ENCODE measurements at places on chromosomes 12 and 14.

- DNase-seq = no peak
These were observed 6.4 kb downstream of the TMEM121 start for GRCh38 chr14:105532735-105533141.

DNA sequence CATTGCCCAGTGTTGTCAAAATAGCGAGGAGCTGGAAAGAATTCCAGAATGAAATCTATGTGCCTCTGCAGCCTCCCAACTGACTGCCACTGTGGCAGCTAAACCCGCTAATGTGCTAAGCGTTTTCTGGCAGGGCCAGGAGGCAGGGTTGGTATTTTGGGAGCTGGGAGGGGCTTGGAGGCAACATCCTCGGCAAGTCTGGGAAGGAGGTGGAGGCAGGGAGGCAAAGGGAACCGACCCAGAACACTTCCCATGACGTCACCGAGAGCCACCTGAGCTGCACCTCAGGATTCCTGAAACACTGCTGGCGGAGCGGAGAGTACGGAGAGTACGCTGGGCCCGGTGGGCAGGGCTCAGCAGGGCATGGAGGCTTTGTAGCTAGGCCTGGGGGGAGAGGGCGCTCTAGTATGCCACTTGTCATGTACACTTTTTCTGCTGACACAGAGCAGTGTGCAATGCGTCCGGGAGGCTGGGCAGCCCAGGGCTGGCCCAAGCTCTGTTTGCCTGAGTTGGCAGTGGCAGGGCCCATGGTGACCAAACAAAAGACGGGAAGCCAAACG lies 81.5 kb downstream of the DPF3 start:
- peak; percentile 9 for DNase-seq

DNA sequence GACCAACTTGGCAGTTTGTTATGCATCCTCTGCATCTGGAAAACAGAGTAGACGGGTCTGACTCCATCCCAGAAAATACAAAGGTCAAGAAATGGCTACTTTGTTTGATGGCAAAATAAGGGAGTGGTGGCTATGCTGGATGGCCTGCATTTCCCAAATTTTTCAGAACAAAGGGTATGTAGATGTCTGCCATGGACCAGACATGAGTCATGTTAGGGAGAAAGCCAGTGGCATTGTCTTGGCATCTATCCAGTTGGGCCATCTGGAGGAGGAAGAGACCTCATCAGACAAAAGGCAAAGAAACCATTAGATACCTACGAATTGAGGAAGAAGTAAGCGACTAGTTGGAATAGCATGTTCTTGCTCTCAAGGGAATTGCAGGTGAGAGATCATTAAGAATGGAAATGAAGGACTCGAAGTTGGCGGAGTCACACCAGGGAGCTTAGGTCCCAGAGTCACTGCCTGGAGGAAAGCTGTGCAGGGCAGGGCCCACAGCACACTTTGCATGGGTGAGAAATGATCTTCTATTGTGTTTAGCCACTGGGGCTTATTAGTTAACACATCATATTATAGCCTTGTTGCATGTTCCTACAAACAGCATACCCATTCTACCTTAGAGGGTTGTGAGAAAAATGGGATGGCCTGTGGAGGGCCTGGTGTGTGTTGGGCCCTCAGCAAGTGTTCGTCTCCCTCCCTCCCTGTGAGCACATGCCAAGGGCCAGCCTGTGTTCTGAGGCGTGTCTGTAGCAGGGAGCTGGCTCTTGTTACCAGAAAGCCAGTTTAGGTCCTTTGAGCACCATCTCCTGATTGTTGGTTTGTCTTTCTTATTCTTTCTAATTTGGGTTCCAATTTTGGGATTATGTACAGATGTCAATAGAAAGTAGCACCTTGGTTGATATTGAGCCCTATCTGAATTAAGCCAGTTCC lies 119.4 kb downstream of the KTN1 start:
- peak; percentile 72 for DNase-seq

- peak; percentile 68 for DNase-seq
These were observed 331.2 kb downstream of the SLC16A7 start for GRCh38 chr12:59927032-59927431.

DNA sequence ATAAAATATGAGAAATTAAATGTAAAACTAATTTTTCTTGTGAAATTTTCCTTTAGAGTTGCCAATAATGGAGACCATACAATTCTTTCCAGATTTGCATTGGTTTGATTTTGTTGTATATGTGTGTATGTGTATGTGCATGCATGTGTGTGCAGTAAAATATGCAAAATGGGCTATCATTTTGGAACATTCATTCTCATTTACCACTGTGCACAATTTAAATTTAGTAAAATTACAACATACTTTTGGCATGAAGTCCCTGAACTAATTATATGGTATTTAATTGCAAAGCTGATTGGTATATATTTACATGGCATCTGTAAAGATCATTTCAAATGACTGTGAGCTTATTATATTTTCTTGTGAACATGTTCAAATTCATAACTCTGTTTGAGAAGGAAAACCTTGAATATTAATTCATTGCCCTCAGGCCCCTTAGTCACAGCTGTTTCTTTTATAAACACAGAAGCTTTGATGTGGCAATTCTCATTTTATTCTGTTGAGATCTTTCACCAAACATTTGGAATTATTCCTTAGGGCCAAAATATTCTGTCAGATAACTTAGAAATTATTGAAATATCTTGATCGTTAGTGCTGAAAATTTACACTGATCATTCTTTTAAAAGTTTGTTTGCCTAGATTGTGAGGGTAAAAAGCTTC lies 17.6 kb downstream of the KERA start:
- no peak for DNase-seq

GRCh38 chr12:48351022-48351708 lies 446 bp upstream of the ZNF641 start:
- peak; percentile 69 for DNase-seq

GRCh38 chr12:116233669-116234068 lies 43.8 kb downstream of the MED13L start:
- DNase-seq = no peak

- DNase-seq = no peak
These were observed 271.1 kb downstream of the RERGL start for GRCh38 chr12:17818931-17819330.

DNA sequence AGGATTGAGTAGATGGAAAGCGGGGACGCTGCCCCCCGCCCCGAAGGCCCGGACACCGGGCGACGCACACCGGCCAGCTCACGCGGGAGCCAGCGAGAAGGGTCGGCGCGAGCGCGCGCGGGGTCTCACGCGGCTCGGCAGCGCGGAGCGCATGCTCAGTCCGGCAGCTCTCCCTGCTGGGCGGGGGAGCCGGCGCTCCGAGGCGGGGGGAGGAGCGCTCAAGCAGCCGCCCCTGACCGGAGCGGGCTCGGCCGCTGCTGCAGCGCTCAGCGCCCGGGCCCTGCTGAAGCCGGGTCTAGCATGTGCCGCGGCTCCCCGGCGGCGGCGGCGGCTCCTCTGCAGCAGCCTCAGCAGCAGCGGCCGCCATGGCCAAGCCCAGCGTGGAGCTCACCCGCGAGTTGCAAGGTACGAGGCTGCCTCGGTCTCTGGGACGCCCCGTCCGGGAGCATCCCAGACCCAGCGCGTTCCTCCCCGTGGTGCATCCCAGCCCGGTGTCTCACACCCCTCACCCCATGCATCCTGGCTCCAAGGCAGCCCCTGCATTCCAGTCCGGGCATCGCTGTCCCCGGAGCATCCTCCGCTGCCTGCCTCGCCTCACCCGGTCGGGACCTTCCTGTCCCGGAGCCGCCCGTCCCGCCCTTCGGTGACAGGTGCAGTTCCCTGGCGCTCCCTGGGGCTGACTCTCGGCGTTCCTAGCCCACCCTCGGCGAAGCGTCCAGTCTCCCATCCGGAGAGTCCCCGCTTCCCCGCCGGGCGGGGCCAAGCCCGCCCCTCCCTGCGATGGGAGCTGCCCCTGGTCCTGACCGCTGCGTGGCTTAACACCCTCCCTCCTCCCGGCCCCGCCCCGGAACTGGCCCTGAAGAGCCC lies at the start of gene CARMIL3:
Gene CARMIL3 (plus strand): TSS at position 221 of the 867 bp plus-strand sequence. CDS start 145 bp downstream, at position 366.
- DNase-seq = peak; percentile 30

DNA sequence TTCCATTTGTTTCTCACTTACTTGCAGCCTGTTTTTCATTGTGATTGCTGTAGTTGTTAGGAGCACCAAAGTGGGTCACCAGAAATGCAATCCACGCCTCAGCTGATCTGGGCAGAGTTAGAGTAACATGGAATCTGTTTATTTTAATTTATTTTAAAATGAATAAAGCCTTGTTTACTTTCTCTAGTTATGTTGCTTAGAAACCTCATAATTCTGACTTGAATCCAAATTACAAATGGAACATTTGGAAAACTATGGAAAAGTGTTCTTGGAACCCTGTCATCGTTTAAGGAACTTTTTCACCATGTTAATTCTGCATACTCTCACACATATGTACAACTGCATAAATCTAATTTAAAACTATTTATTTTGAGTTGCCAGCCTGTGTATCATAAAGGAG lies 92.2 kb upstream of the DAAM1 start:
- DNase-seq = no peak

- peak; percentile 76 for DNase-seq
These were observed 289.1 kb downstream of the CACNA1C start for GRCh38 chr12:2341871-2342270.

DNA sequence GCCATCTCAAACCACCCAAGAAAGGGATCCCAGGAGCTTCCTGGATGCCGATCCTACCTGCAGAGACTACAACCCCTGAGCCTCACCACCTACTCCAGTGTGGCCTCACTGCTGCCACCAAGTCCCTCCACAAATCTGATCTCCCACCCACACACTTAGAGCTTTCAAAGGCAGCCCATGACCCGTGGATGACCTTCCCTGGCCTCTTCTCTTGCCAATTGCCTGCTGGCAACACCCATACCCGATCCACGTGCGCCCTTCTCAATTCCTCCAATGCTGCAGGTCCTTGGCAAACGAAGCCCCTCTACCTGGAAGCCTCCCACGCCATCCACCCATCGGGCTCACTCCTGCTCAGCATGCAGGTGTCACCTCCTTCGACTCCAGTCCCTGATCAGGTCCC lies 30.7 kb downstream of the HVCN1 start:
- no peak for DNase-seq

DNA sequence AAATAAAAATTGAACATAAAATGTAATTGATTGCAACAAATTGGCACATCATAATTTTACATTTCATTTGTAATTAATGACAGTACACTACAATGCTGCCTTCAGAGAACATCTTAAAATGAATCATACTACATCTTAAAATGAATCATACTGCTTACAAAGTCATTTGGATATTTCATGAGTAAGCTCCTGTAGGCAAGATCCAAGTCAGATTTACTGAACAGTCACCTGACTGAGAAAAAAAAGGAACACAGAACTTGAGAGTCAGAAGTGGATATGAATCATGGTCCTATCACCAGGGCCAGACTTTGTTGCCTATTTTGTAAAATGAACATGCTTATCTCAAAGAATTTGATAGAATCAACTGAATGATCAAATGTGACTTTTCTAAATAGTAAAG lies 32.7 kb upstream of the FBLN5 start:
- DNase-seq = peak; percentile 93

DNA sequence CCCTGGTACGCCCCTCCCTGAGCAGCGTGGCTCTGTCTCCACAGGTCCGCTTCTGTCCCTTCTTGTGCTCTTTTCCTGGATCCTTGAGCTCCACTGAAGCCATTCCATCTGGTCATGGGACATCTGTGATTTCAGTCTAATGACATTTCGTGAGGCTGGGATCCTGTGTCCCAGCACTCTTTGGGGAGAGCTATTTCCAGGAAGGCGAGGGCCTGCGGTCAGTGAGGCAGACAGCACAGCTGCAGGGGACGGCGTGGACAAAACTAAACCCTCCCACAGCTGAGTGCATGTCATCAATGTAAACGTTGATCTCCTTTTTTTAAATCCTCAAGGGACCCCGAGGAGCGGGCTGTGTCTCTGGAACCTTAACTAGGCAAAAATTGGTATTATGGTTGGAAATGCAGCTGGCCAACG lies 127.7 kb downstream of the DACT1 start:
- DNase-seq = no peak

GRCh38 chr12:66111605-66112004 lies 18.9 kb downstream of the LLPH start:
- no peak for DNase-seq

GRCh38 chr12:18570543-18570942 lies 167.3 kb downstream of the PLCZ1 start:
- DNase-seq = no peak

DNA sequence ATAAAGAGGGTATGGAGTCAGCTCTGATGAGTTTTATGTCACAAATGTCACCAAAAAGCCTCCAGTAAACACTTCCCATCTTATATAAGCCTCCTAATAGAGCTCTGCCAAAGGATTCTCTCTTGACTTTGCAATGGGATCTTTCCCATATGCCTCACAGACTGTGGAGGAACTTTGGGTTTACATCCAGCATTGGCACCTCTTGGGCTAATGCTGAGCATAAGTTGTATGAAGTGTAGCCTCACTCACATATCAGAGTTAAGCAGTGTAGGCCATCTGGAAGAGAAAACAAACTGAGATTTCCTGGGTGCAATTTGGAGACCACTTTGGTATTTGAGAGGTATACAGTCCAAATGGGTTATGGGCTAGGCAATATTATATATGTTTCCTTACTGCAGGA lies 24.9 kb downstream of the EGLN3 start:
- no peak for DNase-seq

DNA sequence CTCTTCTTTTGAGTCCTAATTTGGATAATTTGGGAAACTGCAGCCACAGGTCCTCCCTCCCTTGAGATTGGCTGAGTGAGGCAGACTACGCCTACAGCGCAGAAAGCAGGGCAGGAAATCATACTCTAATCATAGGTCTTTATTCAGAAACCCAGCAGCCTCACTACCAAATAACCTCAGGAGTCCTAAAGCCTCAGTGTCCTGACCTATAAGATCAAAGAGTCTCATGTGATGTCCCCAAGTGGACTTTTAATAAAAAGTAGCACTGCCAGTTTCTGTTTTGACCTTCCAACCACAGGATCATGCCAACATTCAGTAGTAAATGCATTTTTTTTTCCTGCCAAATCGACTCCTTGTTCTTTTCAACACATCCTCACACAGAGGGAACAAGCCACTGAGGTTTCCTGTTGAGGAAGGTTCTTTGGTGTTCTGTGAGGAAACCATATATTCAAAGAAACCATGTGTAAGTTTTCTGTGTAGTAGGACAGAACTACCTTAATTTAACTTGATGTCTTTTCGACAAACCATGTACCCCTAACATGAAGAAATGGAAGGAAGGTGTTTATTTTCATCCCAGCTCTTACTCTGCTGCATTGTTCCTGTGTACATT lies 72.2 kb downstream of the VCPKMT start:
- DNase-seq = no peak

DNA sequence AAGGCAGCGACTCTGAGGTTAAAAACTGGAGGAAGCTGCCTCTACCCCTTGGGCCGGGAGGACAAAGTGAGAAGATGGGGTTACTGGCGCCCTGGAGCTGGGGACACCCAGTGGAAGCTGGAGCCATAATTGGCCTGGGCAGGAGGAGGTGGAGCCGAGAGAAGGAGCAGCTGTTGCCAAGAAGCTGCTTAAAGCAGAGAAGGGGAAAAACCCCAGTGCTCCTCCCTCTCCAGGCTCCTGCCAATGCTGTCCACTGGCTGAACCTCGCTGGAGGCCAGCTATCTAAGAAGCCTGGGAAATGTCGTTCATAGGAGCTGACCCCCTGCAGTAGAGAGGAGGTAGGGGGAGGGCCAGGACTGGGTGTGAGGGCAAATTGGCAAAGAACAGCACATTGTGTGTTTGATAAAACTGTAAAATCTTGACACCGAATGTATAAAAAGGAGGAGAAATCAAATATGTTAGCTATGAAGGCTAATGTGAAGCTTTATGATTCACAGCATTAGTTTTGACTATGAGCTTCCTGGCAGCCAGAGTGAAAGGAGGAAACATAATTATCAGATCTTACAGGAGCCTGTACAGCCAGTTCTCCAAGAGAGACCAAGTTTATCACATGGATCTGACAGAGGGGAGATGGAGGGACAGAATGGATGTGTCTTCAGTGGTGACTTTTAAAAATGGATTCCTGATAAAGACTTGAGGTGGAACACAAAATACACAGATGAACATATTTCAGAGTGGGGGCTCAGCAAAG lies 9.5 kb downstream of the HHIPL1 start:
- peak; percentile 43 for DNase-seq

Measured in mammary epithelial cell (primary cell).